Right lung (tissue), 10 donors: ENCODE measurements at places on chromosomes 12 and 14. TPM values are rescaled to one million over a fixed set of nuclear protein-coding genes. Genes with fewer than 3 reads are reported as not detected.
A peak's percentile ranks its signal among the peaks of the same experiment; 100 is the strongest.

- no peak for DNase-seq
These were observed 279.2 kb downstream of the SUDS3 start for GRCh38 chr12:118655588-118655987.

DNA sequence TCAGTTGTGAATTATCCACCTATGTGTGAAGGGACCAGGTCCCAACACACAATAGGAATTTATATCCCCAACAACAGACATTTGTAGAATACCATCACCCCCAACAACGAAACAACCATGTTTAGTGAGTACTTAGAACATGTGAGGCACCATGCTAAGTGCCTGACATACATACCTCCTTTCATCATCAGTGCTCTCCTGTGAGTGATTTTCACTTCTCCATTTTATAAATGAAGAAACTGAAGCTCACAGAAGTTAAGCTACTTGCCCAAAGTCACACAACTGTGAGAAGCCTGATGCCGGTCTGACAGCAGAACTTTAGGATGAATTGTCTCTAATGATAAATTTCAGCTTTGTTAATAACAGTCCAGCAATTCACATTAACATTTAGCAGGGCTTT is 35.4 kb downstream of the SPTB start:
- DNase-seq, result no peak

DNA sequence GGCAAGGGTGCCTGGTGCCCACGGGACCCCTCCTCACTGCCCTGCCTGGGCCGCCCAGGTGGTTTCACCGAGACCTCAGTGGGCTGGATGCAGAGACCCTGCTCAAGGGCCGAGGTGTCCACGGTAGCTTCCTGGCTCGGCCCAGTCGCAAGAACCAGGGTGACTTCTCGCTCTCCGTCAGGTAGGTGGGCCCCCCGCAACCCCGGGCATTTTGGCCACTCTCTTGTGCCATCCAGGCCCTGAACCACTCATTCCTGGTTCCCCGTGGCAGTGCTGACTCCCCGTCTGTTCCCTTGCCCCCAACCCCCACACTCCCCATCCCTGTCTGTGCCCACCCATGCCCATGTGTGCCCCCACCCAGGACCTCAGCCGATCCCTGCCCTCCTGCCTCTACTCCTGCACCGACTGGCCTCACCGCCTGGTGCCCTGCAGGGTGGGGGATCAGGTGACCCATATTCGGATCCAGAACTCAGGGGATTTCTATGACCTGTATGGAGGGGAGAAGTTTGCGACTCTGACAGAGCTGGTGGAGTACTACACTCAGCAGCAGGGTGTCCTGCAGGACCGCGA is 480 bp downstream of the PTPN6 start:
- no peak for DNase-seq

DNA sequence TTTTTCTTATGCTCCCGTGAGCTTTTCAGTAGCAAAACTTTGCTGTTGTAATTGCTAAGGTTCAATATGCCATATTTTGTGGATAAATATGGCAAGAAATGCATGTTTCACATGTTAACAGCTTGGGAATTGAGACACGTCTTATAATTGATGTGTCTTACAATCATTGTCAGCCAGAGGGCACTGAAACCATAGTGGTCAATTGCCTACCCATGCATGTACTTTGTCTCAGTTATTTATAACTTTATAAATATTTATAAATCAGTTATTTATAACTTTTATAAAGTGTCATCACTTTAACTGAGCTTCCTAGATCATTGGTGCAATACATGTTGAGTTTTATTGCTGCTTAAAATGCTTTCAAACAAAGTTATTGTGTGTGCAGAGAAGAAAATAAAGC is 82.0 kb downstream of the CATSPERB start:
- peak; percentile 12 for DNase-seq

DNA sequence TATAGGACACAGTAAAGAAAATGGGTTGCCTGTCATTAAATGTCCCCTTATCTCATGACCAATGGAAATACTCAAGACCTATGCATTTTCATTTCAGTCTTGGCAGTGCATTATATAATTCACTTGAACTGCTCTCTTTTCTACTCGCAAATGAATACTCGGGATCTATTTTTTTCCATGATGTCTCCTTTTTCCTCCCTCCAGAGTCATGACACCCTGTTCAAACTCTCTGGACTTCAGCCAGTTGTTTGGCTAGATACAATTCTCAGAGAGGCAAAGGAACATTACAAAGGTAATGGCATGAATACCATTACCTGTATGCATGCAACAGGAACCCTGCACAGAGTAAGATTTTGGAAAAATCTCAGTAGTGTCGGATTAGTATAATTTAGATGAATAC is 130.9 kb downstream of the GPR135 start:
- DNase-seq, result no peak

DNA sequence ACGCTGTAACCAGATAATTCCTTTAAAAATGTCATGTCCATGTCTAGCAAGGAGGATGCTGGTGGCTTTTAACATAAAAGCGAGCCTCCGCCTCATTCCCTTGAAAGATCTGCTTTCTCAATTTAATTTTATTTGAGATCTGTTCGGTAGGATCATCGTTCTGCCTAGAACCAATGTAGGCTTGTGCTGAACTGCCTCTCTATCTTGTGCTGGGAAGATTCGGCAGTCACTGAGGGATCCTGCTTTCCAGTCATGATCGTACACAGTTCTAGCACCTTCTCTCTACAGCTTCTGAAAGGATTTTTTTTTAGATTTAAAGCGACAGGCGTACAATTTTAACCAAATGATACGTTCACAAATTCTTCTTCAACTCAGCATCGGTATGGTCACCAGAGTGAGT is 54.3 kb downstream of the PEBP1 start:
- DNase-seq, result no peak

GDF3 gene
- polyA plus RNA-seq, result 0.12 TPM

DNA sequence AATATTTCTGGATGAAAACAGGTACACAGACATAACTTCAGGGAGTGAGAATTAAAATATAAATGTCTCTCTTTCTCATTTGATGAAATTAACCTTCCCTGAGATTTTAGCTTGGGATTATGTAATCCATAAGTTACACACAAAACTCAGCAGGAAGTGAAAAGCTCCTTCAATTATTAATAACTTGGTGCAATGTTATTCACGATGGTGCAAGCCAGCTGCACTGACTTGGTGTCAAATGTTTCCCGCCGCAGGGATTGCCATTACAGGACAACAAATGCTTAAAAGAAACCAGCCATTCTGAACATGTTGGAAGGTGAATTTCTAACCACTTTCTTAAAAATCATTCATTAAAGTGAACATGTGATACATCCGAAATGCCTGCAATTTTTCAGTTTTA is 250.4 kb downstream of the FOXN3 start:
- DNase-seq, result no peak

GATC gene
- polyA plus RNA-seq, result 30.0 TPM

DNA sequence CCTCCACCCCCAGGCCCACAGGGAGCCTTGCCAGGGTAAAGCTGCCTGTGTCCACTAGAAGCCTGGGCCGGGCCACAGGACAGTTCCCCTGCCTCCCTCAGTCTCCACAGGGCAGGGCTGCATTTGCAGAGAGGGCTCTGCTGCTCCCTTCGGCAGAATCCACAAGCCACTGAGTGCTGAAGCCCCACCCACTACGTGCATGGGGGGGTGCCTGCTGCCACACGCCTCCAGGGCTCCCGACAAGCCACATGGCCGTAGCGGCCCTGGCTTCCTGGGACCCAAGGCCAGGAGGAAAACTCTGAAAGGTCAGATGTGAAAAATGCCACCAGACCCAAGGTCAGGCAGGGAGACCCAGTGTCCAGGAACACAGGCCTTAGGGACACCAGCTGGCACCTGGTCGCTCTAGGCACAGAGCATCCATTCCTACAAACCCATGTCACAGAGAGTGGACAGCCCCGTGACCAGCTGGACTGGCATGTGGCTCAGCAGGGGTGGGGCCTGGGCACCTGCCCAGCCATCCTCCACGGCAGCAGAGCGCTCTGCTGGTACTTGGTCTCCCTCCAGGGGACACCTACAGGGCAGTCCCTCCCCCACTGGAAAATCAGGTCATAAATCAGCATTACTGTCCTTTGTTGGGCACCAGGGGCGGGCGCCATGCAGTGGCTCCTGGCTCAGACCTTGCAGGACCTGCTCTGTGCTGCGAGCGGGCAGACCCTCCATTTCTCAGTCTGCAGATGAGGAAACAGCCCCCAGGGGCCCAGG is 42.9 kb downstream of the CCDC85C start:
- DNase-seq, result no peak

GRCh38 chr14:85454226-85454813 is 75.6 kb upstream of the FLRT2 start:
- no peak for DNase-seq

- DNase-seq, result no peak
These were observed 77.5 kb downstream of the BMP4 start for GRCh38 chr14:53879022-53879686.
